ENCODE measurements at places on chromosomes 7 and 10. TPM values are rescaled to one million over a fixed set of nuclear protein-coding genes. Genes with fewer than 3 reads are reported as not detected.

- H3K27ac ChIP-seq = no peak overlapping the region
- H3K36me3 ChIP-seq = no peaks in the 10 kb centered on the region
- no peak overlapping the region for H3K4me3 ChIP-seq
- DNase-seq = no peak
- no peaks in the 10 kb centered on the region for H3K27me3 ChIP-seq
Observed at GRCh38 chr10:19791032-19791431, 25.2 kb upstream of the PLXDC2 start.

The SLC29A4 gene
- total RNA-seq = 0.35 TPM

DNA sequence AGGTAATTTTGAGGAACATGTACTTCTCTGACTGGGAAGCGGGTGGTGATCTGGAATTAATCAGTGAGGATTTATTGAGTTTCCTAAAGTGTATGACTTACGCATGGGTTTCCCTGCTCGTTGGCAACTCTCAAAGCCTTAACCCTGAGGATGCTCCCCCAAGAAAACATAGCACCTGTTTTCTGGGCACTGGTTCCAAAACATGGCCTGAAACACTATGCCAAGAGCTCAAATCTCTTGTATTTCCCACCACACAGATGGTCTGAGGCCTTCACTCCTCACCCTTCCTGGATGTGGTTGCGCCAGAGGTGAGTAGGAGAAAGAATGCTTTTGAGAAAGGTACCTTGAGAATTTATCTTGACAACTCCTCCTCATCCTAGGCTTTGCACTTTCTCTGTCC is 250.4 kb downstream of the FZD1 start:
- no peaks in the 10 kb centered on the region for H3K4me1 ChIP-seq
- no peak overlapping the region for H3K4me3 ChIP-seq
- H3K27ac ChIP-seq = no peak overlapping the region
- no peaks in the 10 kb centered on the region for H3K36me3 ChIP-seq
- DNase-seq = no peak

The CPVL gene
- total RNA-seq = 0.66 TPM

DNA sequence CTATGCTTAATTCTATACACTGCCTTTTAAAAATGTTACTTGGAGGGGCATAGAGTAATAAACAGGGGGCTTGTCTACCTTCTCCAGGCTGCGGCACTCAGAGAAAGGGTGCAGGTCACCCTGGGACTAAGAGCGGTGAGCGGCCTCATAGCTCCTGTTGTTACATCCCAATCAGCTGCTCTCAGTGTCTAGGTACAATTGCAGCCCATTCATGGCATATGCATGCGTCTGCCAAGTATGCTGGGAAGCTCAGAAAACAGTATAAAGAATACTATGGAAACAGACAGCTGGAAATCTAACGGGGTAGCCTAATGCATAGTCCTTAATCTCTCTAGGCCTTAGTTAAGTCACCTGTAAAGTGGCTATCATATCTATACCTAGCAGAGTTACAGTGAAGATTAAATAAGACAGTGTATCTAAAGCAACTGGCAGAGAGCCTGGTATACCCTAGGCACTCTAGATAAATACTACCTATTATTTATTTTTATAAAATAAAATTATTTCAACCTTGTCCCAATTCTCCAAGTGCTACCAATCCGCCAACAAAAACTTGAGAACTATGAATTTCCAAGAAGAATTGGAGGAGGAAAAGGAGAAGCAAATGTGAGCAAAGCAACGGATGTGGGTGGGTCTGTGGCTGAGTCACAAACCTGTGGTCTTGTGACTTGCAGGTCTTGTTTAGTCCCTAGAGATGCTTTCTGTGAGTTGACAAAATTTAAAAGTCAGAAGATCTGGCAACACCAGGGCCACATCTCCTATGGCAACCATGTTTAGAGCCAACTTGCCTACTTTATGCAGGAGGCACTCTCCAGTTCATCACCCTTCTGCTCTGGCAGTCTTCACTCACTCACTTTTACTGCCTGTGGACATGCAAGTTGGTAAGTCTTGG is 183.0 kb downstream of the RAPGEF5 start:
- DNase-seq = peak; percentile 2
- no peaks in the 10 kb centered on the region for H3K4me1 ChIP-seq

DNA sequence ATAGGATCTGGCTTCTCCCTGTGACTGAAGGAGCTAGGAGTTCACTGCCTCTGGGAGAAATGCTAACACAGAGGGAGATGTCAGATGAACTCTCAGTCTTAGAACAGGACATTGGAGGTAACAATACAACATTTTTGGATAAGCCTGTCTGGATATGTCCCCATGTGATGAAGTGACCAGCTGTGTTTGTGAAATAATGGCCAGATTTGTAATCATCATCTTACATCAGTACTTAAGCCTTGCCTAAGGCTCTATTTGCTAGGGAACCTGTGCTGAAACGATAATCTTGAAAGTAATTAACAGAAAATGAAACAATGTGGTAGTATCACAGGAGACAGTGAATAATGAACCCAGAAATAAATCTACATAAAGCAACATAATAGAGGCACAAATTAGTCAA is 56.2 kb downstream of the CRPPA start:
- no peaks in the 10 kb centered on the region for H3K27me3 ChIP-seq
- no peak overlapping the region for H3K27ac ChIP-seq
- no peak overlapping the region for H3K4me3 ChIP-seq
- DNase-seq = no peak
- H3K4me1 ChIP-seq = no peaks in the 10 kb centered on the region

- DNase-seq = no peak
- H3K4me3 ChIP-seq = no peak overlapping the region
- no peak overlapping the region for H3K27ac ChIP-seq
- no peaks in the 10 kb centered on the region for H3K27me3 ChIP-seq
Observed at GRCh38 chr7:140719721-140720120, 23.2 kb downstream of the NDUFB2 start.

The PPIF gene
- total RNA-seq = 25.6 TPM

The HTRA1 gene
- total RNA-seq = 0.56 TPM

The PAX4 gene
- total RNA-seq = not detected

The MLXIPL gene
- total RNA-seq = not detected

DNA sequence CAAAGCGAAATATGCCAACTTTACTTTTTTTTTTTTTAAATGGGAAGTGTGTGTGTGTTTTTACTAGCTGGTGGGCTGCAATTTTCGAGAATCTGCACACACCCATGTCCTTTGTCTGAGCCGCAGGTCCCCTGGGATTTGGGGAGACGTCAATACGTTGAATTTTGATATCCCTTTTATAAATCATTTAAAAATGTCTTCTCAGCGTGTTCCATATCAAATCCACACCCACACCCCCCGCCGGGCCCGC is 404 bp upstream of the FMC1 start:
- peak overlapping the region; percentile 97 for H3K27ac ChIP-seq
- no peak for DNase-seq

The CAMK2B gene
- total RNA-seq = not detected

The SH2D4B gene
- 0.12 TPM for total RNA-seq

The CARD11 gene
- total RNA-seq = 142 TPM

The EBLN1 gene
- not detected for total RNA-seq

The NPFFR1 gene
- total RNA-seq = not detected

The EIF5AL1 gene
- 0.10 TPM for total RNA-seq

The TLX1 gene
- total RNA-seq = not detected

DNA sequence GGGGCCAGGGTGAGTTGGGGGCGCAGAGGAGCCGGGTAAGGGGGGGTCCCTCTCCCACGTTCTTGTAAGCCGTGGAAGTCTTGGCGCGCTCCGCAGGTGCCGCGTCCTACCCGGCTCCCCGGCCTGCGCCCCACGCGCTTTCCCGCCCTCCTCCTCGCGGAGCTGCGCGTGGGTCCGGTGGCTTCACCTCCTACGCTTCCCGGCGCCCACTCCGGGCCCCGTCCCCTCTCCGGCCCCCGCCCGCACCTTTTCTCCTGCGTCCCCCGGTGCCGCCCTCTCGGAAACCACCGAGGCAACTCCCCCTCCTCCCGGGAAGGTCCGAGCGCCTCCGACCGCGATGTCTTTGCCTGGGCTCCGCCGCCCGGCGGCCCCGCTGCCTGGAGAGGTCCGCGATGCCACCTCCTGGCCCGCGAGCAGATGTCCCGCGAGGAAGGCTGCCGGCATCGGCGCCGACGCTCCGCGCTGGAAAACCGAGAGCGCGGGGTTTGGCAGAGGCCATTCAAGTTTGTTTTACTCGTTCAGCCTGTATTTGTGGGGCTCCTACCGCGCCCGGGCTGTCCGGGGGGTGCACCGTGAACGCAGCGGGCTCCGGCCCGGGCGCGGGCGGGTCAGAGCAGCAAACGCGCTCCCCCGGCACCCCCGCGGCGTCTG is 2.4 kb upstream of the NKX6-2 start:
- DNase-seq = no peak
- H3K36me3 ChIP-seq = no peaks in the 10 kb centered on the region
- no peak overlapping the region for H3K27ac ChIP-seq
- peaks cover 3% of the 10 kb centered on the region for H3K27me3 ChIP-seq
- no peaks in the 10 kb centered on the region for H3K4me1 ChIP-seq

The C7orf57 gene
- 0.35 TPM for total RNA-seq

DNA sequence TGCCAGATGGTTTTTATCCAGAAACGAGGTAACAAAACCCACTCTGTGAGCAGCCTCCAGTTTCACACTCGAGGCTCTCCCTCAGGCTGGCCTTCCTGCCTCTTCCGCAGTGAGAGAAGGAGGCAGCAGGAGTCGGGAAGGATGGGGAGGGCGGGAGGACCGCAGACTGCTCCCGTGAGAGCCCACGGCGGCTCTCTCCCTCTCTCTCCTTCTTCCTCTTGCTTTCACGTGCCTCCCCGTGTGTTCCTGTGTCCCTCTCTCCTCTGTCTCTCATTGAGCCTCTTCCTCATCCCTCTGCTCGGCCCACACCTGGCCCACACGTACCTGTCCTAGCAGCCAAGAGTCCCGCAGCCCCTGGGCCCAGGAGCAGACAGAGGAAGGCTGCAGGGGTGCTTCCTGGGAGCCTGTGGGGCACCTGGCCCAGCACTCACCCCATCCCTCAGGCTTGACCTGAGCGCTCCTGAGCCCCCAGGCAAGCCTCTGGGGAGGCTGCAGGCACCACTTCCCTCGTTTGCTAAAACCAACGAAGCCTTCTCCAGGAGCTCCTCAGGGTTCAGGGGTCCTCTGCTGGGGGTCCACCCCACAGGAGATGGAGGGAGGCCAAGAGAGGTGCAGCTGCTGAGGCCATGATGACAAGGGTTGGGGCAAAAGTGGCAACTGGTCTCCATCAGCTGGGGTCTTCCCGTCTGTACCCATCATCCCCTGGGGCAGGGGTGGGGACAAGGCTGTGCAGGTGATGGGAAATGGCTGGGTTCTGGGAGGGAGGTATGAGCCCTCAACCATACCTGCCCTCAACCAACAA is 13.6 kb downstream of the SPOCK2 start:
- peaks cover 21% of the 10 kb centered on the region for H3K4me1 ChIP-seq
- peak overlapping the region; percentile 65 for H3K27ac ChIP-seq
- H3K27me3 ChIP-seq = no peaks in the 10 kb centered on the region
- no peak overlapping the region for H3K4me3 ChIP-seq

The C10orf53 gene
- total RNA-seq = not detected

- H3K4me3 ChIP-seq = no peak overlapping the region
- H3K4me1 ChIP-seq = no peaks in the 10 kb centered on the region
- DNase-seq = no peak
Observed at GRCh38 chr7:77383333-77383740, 32.8 kb downstream of the GSAP start.

DNA sequence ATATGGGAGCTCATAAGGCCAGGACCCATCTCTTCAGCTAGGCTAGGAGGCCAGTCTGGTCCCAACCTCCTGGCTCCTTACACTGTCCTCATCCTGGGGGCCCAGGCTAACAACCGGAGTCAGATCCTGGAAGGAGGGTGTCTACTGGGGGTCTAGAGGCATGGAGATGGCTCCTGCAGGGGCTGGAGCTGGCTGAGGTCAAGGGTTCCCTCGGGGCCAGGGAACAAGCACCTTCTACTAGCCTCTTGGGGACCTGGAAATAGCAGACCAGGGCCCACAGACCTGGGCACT is 37.2 kb downstream of the CLRN3 start:
- no peaks in the 10 kb centered on the region for H3K36me3 ChIP-seq
- no peak overlapping the region for H3K4me3 ChIP-seq
- H3K27ac ChIP-seq = no peak overlapping the region
- DNase-seq = no peak

- H3K36me3 ChIP-seq = no peaks in the 10 kb centered on the region
- no peaks in the 10 kb centered on the region for H3K27me3 ChIP-seq
- no peak overlapping the region for H3K4me3 ChIP-seq
- DNase-seq = no peak
Observed at GRCh38 chr7:43588477-43589132, 5.7 kb downstream of the STK17A start.

DNA sequence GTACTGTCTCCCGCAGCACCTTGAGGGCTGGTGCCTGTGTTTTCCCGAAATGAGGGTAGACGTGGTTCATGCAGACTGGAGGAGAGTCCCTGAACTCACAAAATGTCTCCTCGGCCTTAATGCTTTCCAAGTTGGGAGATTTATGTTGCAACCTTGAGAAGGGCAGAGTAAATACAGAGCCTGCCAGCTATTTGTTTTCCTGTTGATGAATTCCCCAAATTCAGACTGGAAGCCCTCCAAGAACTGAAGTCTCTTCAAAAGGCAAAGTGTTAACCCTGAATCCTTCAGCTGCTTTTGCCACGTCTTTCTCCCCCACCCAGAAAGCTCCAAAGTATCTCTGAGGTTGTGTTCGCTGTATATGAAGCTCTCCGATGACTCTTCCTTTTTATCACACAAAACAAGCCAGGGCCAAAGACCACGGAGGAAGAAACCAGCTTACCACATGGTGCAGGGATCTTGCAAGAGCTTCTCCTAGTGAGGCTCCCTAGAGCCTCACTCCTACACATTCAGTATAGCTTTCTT is 254.7 kb upstream of the NFE2L3 start:
- peaks cover 22% of the 10 kb centered on the region for H3K4me1 ChIP-seq
- H3K36me3 ChIP-seq = no peaks in the 10 kb centered on the region
- H3K4me3 ChIP-seq = no peak overlapping the region
- H3K27ac ChIP-seq = no peak overlapping the region

DNA sequence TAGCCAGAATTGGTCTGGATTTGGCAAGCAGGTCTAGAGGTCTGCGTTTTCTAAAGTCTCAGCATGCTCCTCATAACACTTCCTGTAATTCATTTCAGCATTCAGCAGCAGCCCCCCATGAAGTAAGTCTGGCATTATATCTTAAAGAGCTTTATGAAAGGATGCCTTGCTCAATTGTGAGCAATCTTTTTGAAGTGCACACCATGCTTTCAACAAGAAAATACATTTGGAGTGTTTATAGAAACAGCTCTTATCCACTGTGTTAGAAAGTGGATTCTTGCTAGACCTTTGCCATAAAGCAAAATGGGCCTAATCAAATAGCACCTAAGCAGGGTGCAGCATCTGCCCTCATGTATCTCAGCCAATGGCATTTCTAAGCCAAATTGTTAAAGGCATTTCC is 378.0 kb upstream of the AKR1E2 start:
- no peak for DNase-seq
- H3K27me3 ChIP-seq = no peaks in the 10 kb centered on the region
- no peaks in the 10 kb centered on the region for H3K36me3 ChIP-seq

The INSYN2A gene
- total RNA-seq = not detected

The ZNF3 gene
- 36.6 TPM for total RNA-seq

Measured in T-cell (primary cell).